SW480 (cell line): ENCODE measurements at places on chromosomes 1 and 21.

GRCh38 chr21:32325706-32326105 is 27.1 kb downstream of the MRAP start:
- DNase-seq, result no peak

DNA sequence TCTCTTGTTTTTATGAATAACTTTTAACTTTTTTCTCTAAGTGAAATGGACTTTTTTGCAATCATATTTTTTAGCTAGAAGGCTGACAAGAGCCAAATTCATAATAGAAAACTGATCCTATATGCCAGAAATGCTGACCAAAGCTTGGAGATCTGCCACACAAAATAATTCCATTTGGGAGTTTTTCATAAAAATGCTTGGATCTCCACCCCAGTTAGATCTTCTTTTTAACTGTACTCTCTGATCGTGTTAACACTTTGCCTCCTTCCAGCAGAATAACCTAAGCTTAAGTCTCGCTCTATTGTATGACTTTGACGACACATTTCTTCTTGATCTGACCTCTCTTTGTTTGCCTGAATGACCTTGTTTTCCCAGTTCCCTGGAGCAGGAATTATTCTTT is 16.8 kb downstream of the FLG2 start:
- DNase-seq, result no peak

- no peak for DNase-seq
Observed at GRCh38 chr1:91020486-91020885, 1.3 kb downstream of the ZNF644 start.

DNA sequence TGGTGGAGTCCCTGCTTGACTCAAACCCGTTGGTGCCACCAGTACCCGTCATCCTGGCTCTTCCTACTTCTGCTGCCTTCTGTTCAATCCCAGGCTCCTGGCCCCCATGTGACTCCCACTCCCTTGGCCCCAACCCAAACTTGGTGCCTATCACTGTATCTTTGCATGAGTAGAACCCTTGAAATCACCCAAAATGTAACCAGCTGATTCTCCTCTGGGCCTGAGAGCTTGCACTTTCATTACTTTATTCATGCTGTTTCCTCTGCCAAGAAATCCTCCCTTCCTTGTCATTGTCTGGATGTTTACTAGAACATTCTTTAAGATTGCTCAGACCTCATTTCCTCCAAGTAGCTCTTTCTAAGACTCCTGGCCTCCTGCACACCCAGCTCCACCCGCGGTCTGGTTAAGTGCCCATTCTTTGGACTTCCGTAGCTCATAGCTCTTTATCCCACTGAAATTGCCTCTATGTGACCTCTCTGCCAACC is 15.7 kb downstream of the PTAFR start:
- no peak for DNase-seq

- no peak for DNase-seq
Observed at GRCh38 chr1:59295618-59296017, 1.3 kb upstream of the FGGY start.

DNA sequence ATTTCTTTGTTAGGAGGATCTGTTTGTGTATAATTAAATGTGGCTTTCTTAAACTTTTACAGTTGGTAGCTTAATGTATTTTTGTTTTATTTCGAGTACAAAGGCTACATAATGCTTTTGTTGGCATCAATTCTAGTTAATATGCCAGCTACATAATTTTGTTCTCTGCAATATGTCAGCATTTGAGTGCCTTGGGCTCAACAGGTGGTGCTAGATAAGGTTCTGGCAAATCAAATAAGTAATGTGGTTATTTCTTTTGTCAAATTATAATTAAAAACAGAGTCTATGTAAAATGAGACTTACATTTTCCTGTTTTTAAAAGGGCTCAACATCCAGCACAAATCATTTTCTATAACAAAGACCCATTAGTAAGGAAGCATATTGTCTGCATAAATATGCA is 410.6 kb upstream of the NR5A2 start:
- no peak for DNase-seq

DNA sequence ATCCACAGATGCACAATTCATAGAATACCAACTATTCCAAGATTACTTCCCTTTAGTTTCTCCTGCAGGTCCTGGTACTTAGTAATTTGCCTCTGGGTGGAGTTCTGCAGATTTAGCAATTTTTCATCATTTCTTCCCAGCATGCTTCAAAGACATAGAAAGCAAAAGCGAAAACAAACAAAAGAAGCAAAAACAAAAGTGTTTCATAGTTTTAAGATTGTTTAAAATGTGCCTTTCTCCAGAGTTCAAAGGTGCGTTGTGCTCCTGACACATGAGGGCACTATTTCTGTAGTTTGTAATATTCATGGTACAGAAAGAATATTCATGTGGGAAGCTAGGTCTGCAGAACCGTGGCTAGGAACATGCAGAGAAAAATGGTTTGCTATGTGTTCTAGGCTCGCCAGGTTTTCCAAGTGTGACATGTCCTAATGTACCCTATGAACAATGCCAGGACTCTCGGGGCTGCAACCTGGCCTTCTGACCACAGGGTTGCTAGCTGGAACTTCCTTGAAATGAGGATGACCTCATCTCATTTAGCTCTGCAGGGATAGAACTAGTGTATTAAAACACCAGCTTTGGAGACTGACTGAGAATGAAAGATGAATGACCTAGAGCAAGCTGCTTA is 30.0 kb upstream of the RCSD1 start:
- DNase-seq, result peak; percentile 63

- peak; percentile 40 for DNase-seq
Observed at GRCh38 chr1:202046227-202046626, 35.8 kb downstream of the ELF3 start.

DNA sequence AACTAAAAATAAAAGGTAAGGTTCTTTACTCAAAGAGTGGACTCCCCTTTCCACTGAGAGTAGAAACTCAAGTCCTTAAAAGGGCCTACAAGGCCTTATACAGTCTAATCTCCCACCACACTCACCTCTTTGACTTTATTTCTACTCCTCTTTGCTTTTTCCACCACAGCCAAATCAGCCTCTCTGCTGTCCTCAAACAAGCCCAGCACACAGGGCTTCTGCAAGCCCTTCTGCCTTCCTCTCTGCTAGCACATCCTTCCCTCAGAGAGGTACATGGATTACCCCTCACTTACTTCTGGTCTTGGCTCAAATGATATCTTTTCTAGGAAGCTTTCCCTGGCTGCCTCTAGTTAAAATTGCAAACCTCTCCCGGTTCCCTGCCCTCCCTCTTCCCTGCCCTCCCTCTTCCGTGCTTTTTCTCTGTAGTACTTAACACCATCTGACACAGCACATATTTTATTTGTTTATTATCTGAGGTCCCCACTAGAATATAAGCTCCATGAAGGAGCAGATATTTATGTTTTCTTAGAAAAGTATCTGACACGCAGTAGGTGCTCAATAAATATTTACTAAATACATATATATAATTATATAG is 1.7 kb downstream of the LYST start:
- no peak for DNase-seq

- DNase-seq, result no peak
Observed at GRCh38 chr21:27528697-27529096, 561.8 kb upstream of the ADAMTS5 start.

DNA sequence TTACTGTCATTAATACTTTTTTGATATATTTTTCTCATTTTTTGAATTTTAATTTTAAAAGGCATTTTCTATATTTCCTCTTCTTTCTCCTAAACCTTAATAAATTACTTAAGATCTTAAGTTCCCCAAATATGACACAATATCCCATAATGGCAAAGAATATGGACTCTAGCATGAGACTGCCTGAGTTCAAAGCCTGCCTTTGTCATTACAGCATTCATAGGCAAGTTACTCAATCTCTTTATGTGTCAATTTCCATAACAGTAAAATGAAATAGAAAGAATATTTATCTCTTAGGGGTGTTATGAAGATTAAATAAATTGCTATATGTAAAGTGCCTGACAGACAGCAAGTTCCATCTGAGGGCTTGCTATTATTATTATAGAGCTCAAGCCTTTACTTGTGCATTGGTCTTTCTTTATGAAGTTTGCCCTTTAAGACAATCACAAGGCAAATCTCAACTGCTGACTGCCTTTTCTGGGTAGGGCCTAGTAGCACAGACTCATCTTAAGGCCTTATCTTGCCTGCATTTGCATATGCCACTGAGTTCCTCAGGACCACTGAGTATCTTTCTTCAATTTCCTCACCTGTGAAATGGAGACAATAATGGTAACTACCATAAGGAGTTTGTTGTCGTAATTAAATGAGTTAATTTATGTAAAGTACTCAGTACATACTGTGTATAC is 231.0 kb downstream of the NRIP1 start:
- no peak for DNase-seq

- DNase-seq, result no peak
Observed at GRCh38 chr21:37195059-37195458, 72.1 kb downstream of the VPS26C start.

DNA sequence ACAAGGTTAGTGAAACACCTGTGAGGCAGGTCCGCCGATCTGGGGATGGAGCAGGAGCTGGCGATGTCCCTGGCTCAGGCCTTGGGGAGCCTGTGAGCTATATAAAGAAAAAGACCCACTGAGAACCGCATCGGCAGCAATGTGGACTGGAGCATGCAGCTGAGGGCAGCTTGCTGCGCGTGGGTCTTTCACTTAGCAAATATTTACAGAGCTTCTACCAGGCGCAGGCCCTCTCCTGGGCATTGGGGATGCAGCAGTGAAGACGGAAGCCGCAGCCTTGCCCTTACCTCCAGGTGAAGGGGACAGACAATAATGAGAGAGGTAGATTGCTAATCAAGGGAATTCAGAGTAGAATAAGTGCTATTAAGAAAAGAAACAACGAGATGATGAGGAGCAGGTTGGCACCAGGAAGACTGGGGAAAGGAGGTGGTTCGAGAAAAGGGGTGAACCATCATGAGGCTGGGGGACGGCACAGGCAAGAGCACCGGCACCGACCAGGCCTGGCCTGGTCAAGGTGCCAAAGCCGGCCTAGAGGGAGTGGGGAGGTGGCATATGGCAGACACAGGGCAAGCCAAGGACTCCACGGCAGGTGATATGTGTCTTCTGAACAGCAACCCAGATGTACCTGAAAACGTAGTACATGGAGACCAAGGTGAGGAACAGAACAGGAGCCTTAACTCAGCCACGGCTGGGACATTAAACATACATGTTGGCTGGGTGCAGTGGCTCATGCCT is 60.7 kb upstream of the PAX7 start:
- DNase-seq, result no peak

- DNase-seq, result no peak
Observed at GRCh38 chr21:29678626-29679025, 261.2 kb downstream of the GRIK1 start.

DNA sequence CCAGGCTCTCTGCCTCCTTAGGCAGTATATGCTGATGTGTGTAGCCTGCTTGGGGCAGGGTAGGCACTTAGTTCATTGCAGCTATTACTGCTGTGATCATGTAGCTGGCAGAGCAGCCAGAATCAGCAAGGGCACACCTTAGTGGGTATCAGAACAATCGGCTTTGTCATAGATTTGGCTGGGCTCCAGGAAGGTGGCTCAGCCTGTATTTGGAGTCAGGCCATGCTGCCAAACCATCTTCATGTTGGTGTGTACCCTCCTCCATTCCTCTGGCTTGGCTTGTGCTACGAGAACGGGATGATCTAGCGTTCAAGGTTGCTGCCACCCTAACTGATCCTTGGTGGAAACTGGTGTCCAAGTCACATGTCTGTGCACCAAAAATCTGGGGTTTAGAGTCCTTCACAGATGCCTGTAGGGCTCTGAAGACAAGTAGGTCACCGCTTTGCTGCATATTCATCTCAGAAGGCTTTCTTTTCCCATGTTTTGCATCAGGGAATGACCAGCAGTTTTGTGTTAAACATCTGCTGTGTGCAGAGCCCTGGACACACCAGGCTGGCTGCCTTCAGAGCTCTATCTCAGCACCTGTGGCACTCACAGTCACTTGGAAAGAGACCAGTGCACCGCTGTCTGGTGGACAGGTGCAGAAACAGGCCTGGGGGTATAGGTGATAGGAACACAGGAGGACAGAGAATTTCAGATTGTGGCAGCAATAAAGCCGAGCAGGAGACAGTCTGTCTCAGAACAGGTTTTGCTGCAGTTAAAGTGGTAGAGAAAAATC is 23.7 kb downstream of the VANGL1 start:
- peak; percentile 40 for DNase-seq

DNA sequence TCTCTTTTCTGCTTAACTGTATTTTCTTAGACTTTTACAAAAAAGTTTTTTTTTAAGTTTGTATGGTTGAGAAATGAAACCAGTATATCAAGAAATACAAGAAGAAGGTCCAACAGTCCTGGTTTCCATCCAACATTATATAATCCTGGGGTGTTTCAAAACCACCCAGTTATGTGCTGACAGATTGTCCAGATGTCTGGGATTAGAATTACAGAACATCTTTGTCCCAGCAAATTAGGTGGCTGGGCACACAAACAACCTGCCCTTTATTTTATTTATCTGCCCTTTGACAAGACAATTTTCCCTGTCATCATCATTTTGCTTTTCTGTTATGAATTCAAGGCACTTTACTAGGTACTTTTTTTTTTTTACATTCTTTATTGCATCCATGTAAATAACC is 622.1 kb downstream of the PLPP3 start:
- DNase-seq, result no peak

GRCh38 chr1:975896-976683 is 5.8 kb downstream of the PERM1 start:
- peak; percentile 80 for DNase-seq

DNA sequence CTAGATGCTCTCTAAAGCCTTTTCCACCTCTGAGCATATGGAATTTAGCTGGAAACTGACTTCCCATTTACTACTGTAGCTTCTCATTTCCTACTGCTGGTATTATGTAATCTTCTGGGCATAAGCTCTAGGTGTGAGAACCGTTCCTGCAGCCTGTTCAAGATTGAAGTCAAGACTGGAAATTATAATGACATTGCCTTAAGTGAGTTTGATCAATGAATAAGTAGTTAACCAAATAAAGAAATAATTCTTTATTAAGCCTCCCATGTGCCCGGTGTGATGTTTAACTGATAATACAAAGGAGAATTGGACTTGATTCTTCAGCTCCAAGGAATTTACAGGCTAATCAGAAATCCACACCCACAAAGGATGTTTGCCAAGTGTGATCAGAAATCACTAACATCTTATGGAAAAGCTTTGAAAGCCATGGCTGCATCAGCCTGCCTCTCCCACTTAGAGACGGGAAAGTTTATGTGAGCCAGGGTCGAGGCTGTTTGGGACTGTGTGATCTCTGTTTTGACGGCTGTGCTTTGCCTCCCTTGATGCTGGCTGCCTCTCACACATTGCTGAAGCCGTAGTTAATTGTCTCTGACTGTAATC is 36.4 kb upstream of the PRELP start:
- no peak for DNase-seq

- no peak for DNase-seq
Observed at GRCh38 chr21:30083225-30083945, 83.2 kb downstream of the CLDN17 start.
